ENCODE measurements at places on chromosomes 6 and 20. TPM values are rescaled to one million over a fixed set of nuclear protein-coding genes. Genes with fewer than 3 reads are reported as not detected.

- no peak for DNase-seq
These were observed 346.0 kb upstream of the MARCKS start for GRCh38 chr6:113511100-113511499.

KCNG1 gene
- total RNA-seq, result 0.27 TPM

DNA sequence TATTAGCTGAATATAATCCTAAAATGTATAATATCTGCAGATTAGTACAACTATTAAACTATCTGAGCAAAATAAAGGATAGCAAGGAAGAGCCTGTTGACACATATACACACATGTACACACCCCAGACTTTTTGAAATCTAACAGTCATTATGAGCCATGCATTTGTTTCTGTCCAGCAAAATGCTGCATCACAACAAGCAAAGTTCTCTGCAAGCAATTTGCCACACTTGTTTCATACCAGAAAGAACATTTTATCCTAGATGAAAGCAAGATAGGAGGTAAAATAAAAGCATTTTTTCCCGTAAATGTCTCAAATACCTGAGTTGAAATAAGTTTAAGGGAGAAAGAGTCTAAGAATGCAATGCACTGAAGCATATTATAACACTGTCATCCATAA, 145.2 kb downstream of the COL21A1 start:
- no peak for DNase-seq

DNA sequence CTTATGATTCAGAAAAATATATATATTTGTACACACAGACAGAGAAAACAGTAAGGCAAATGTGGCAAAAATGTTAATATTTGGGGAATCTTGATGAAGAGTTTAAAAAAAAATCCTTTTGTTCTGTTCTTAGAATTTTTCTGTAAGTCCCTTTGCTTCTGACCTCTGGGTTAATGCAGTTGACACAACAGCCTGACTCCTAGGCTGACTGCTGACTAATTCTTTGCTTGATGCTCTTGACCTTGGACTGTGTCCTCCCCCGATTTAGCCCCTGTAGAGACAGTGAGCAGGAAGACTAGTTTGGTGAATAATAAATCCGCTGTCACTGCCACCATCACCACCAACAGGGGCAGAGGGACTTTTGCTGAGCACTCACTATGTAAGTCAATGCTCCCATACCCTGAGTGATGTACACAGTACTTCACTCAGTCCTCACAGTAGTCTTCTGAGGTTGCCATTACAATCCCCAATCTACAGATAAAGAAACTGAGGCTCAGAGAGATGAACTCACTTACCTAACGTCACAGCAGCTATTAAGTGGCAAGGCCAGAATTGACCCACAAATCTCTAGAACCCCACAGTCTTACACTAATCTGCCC, 71.7 kb downstream of the SNX5 start:
- DNase-seq, result no peak

- no peak for DNase-seq
These were observed 12.9 kb upstream of the MCM3 start for GRCh38 chr6:52297433-52297832.

TGM6 gene
- total RNA-seq, result not detected

DNA sequence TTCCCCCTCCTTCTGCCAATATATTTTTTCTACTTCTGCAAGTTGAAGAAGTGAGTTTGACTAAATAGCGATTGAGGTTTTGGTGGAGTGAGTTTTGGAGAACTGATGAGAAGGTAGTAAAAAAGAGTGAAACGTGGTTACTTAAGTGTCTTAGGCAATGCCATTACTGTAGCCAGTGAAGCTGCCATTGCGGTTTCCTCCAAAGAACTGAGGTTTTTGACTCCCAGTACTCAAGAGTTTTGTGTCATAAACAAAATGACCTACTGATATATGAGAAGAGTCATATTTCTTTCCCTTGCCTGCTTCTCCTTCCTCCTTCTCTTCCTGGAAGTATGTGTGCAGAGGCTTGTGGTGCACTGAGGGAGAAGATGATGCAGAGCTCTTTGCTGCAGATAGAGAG, 554.5 kb upstream of the MAP3K7 start:
- DNase-seq, result no peak

GRCh38 chr6:13496513-13497190, 9.3 kb upstream of the GFOD1 start:
- no peak for DNase-seq

Data from left cardiac atrium (tissue), 4 donors.